Stimulated activated CD8-positive, alpha-beta memory T cell treated with anti-CD3 and anti-CD28 coated beads, Interleukin-7, amount 100 ng/mL, for 48 hours (primary cell): ENCODE measurements at places on chromosomes 7 and 10.

DNA sequence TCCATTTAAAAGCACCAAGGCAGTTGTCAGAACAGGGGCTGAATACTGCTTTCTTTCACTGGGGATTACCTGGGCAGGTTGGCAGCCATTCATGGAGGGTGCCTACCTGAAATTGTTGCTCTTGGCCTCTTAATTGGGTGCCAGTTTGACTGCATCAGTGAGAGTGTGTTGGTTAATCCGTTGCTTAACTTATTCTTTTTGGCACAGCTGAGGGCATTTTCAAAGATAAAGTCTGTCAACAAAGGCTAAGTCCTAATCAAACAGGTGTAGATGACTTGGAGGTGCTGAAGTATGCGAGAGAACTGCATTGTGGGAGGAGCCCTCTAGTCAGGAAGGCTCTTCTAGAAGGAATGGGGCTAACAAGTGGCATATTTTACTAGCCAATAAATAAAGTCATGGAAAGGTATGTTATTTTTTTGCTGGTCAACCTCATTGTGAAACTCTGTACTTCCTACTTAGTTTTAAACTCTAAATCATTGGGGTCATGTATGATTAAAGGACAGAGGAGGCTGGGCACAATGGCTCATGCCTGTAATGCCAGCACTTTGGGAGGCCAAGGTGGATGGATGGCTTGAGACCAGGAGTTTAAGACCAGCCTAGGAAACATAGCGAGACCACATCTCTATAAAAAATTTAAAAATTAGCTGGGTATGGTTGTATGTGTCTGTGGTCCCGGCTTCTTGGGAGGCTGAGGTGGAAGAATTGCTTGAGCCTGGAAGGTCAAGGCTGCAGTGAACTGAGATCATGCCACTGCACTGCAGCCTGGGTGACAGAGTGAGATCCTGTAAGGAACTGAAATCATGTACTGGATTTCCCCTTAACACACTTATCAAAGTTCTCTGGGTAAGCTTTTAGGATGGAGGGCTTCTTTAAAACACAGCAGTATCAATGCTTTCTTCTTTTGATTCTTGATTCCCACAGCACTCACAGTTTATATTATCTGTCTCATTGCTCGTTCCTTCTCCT lies 134.1 kb downstream of the LRMDA start:
- DNase-seq: no peak

DNA sequence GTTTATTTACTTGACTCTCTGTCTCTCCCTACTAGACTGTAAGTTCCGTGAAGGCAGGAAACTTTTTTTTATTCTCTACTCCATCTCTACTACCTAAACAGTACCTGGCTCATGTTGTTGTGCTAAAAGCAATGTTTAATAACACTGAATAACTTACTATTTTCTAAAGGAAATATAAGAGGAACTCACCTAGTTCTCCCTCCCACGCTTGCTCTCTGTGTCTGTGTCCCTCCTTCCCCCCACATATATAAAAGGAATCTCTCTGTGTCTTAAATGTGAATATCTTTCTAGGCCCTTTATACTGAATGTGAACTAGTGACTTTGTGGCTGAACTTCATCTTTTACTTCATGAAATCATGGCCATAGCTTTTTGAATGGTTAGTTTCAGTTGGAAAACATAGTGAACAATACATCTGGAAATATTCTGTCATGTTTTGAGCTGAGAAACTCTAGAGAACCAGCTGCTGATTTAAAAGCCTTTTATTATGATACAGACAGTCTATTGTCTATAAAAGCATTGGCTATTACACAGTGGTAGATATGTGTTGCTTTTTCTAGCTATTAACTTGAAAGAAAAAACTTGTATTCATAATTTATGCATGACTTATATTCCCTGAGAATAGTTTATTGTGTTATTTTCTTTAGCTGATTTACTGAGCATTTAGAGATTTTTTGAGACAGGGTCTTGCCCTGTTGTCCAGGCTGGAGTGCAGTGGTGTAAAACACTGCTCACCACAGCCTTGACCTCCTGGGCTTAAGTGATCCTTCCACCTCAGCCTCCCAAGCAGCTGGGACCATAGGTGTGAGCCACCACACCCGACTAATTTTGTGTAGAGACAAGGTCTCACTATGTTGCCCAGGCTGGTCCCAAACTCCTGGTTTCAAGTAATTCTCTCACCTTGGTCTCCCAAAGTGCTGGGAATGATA lies 42.5 kb downstream of the VCL start:
- DNase-seq: no peak

- no peak for DNase-seq
Observed at GRCh38 chr10:93437086-93437945, 44.8 kb downstream of the MYOF start.

DNA sequence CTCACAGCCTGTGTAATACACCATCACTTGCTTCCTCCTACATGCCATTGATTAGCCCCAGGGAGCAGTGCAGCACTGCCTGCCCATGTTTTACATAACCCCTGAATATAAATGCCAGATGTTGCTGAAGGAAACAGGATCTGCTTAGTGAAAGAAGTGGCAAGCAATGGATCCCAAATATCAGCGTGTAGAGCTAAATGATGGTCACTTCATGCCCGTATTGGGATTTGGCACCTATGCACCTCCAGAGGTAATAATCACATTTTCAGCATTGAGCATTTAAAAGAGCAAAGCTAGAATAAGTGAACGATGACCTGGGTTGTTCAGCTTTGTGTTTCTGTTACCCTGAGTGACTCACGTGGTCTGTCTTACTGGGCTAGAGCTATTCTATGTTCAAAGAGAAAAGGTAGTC lies at the start of gene AKR1C4:
AKR1C4 (plus strand) TSS at position 136 of the 412 bp plus-strand sequence; CDS start at position 167, 31 bp downstream.
- no peak for DNase-seq

DNA sequence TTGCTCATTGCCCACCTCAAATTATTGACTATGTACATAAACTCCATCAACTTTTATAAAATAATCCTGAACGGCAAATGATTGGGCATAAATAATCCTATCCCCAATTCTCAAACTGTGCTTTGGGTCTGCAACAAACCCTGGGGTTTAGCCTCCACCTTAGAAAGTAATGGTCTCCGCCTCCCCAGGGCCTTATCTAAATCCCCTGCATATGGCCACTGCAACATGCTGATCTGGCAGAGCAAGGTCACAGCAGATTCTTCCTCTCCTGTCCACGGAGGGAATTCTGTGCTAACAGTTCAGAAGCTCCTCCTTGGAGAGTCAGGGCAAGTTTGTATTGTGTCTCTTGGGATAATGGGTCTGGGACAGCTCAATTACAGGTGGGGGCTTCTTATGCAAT lies 18.4 kb downstream of the FXYD4 start:
- no peak for DNase-seq

GRCh38 chr10:12156367-12157123 lies 27.1 kb downstream of the SEC61A2 start:
- DNase-seq: no peak

- DNase-seq: no peak
Observed at GRCh38 chr10:71727105-71727737, 7.6 kb upstream of the C10orf105 start.

GRCh38 chr7:134333943-134334342 lies 17.2 kb upstream of the SLC35B4 start:
- no peak for DNase-seq

GRCh38 chr7:4931943-4932342 lies 27.0 kb downstream of the MMD2 start:
- DNase-seq: no peak

DNA sequence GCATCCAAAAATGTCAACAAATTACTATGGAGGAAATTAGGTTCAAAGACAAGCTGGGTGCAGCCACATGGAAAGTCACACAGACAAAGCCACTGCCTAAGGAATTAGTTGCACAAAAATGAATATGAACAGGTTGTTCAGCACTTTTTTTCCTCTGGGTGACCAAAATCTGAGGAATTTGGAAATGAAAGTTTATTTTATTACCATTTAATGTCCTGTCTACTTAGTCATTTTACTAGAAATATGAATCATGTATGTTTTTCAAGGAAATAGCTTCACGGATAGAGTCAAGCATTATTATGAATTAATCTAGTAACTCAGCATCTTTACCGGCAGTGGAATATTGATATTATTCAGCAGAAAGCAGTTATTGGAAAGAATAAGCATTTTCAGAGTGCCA lies 106.3 kb downstream of the ANK3 start:
- DNase-seq: no peak

DNA sequence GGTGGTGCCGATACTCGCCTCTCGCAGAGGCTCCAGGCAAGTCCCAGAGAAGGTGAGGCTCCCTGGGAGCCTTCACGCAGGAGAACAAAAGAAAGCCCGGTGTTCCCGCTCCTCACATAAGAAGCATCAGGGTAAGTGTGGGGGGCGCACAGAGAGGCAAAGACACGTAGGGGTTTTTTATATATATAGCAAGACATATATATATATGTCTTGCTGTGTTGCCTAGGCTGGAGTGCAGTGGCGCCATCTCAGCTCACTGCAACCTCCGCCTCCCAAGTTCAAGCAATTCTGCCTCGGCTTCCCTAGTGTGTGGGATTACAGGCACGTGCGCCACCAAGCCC lies 61.3 kb downstream of the PDIA4 start:
- no peak for DNase-seq

DNA sequence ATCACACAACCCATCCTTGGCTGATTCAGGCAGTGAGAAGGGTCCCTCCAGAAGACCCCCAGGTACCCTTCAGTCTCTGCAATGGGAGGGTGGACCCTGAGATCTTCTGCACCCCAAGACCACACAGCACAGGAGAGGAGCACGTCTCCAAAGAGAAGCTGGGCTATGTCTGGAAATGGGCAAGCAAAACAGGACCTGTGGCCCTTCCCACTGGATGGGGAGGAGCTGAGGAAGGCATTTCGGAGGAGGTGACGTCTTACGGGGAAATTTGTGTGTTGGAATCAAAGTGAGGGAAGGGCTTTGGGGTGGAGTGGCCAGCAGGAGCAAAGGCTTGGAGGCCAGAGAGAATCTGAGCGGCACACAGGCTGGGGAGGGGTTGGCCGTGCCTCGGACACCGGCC lies 16.5 kb downstream of the GRIFIN start:
- no peak for DNase-seq

DNA sequence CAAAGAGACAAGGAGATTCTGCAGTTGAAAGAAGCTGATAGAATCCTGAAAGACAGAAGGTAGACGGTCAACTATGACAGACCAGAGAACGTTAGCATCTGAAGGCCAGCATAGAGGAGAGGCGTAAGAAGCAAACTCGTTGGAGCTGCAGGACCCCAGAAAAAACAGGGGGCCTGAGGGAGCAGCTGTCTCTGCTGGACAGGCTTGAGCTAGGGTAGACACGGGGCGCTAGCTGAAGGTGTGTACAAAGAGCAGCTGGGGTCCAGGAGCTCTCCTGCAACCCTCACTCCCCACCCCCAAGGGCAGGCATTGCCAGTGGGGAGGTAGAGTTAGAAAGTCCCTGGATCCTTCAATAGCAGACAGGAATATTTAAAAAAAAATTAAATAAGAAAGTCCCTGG lies 14.6 kb upstream of the GDI2 start:
- no peak for DNase-seq

DNA sequence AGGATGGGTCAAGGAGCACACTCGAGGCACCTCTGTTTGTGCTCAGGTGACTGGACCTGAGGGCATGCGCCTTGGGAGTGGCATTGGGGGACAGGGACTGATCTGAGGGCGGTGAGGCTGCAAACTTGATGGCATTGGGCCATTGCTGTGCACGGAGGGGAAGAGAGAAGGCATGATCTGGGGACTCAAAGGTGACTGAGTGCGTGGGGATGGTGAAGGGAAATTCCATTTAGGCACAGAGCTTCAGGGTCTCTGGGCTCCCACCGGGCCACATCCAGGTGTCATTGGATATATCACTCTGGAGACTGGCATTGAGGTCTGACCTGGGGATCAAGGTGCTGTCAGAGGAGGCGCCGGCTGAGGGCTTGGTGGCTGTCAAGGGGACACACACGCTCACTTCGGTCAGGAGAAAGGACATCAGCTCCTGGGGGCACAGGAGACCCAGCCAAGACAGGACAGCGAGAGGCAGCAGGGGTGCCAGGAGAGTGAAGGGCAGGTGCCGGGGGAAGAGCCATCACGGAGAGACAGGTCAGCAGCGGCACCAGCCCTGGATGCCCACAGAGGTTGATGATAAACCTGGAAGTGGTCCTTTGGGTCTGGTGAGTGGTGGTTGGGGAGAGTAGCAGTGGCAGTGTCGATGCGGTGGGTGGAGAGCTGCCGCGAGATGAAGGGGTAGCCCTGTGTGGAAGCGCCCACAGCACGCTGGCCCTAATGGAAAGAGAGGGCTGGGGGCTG lies 5.5 kb downstream of the ADCK2 start:
- DNase-seq: no peak

- DNase-seq: no peak
Observed at GRCh38 chr7:124276005-124276622, 243.2 kb upstream of the TMEM229A start.

- DNase-seq: no peak
Observed at GRCh38 chr7:27199849-27200760, at the start of gene HOXA13. Gene HOXA13 (minus strand): TSS chr7:27200091. CDS start chr7:27200077, 14 bp downstream.

DNA sequence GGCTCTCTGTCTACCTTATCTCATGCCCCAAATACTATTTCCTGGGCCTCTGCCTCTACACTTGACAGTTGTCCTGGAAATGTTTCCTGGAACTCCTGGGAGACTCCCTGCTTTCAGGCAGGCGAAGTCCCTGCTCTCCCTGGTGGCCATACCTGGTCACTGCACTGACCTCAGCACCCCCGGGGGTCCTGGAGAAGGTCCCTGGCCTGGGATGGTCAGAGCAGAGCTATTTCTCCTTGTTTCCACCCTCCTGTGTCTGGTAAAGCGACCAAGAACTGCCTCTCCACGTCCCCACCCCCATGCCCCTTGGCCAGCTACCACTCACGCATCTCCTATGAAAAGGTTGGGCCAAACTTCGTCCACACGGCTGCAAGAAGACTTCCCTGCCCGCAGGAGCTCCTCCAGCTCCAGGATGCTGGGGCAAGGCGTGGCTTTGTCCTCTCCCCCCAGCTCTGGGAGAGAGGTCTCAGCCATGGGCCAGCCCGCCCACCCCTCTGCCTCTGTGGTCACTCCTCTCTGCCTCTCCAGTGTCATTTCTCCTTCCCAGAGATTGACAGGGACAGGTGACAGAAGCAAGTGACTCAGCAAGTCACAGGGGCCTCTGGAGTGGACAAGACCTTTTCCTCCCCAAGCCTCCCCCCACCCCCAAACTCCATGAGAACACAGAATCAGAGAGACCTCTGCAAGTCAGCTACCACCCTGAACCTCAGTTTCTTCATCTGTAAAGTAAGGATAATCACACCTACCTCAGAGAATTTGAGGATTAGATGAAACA lies 2.6 kb upstream of the SAMD8 start:
- no peak for DNase-seq

DNA sequence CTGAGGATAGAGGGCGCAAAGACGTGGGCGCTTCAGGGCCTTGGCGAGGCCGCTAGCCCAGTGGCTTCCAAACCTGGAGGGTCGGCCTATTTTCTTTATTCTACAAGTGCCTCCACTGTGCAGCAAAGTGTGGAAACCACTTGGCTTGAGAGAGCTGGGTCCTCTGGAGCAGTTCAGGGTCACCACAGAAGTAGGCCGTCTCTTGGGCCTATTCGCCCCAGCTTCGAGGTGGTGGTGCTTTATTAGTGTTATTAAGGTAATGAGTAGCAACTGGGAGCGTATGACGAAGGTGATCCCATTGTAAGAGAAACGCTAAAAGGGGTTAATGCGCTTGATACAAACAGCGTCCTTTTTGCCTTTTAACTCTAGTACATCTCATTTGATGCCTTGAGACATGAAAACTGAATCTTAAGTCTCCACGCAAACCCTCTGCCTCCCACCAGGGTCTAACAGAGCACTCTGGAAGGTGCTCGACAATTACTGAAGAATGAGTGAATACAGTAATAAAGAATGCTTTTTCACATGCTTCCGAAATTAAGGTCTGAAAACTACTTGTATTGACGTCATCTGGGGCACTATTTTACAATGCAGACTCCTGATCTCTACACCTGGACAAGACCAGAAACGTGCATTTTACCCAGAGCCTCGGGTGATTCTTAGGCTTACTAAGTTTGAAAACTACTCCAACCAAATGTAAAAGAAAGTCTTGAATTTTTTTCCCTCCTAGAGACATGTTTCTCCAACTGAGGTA lies 647 bp upstream of the GSAP start:
- no peak for DNase-seq
